ENCODE measurements at places on chromosomes 12 and 14.

DNA sequence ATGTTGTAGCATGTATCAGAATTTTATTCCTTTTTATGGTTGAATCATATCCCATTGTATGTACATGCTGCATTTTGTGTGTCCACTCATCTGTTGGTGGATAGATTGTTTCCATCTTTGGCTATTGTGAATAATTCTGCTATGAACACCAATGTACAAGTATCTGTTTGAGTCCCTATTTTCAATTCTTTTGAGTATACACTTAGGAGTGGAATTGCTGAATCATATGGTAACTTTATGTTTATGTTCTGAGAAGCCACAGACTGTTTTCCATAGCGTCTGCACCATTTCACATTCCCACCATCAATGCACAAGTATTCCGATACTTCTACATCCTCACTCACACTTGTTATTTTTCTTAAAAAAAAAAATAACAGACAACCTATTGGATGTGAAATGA lies 91.5 kb downstream of the ARF6 start:
- DNase-seq = no peak

DNA sequence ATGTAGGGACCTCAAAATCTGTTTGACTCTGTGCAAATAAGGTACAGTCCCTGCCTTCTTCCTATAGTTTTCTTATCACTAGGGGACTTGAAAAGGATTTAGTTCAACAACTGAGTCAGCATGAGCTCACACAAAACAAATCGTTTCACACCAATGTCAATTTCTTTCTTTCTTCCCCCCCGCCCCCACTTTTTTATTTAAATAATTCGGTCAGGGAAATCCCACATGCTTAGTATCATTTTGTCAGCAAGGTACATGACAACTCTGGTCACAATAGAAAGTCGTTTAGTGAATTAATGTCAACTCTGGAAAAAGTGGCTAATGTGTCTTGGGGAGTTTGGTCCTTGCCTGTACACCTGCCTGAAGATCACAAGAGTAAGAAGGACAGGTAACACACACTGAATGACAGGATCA lies 232.2 kb upstream of the PLEKHG7 start:
- DNase-seq = no peak

GRCh38 chr14:28719130-28719529 lies 47.5 kb upstream of the FOXG1 start:
- DNase-seq = no peak

DNA sequence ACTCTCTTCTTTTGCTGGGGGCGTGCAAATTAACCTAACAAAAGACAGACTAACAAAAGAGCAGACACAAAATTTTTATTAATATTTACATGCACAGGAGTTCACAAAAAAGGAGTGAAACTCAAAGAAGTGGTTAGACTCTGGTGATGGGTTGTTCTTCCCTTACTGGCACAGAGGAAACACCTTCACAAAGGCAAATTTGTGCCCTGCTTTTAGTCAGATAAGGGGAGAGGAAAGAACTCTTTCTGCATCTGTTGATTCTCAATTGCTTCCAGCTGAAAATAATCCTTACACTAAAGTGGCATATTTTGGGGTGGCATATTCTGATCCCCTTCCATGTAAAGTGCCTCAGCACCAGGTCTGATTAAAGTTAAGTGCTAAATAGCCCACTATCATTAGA lies 190.2 kb upstream of the AMIGO2 start:
- no peak for DNase-seq

- DNase-seq = no peak
Measured at GRCh38 chr12:48978741-48979601, 849 bp downstream of the WNT1 start.

GRCh38 chr12:32217354-32218310 lies 111.0 kb downstream of the BICD1 start:
- peak; percentile 34 for DNase-seq

DNA sequence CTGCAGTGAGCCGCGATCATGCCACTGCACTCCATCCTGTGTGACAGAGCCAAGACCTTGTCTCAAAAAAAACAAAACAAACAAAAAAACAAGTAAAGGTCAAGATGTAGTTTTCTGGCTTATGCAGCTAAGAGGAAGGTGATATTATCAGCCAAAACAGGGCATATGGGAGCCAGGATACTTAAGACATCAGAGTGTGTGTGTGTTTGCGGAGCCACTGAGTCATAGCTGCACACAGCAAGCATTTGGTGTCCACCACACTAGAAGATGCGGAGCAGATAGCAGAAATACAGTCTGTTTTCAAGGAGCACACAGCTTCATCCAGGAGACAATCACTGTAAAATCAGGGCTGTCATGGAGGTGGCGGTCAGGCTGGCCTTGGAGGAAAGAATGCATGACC lies 72.6 kb upstream of the REP15 start:
- no peak for DNase-seq
